Coronary artery (tissue), 2 donors: ENCODE measurements at places on chromosomes 13 and 19.

- DNase-seq = no peak
These were observed 2.4 kb downstream of the ELAVL3 start for GRCh38 chr19:11478167-11479089.

GRCh38 chr13:86684402-86684801 lies 885.2 kb upstream of the SLITRK6 start:
- DNase-seq = no peak

GRCh38 chr19:56678205-56678604 lies 6.6 kb upstream of the ZNF835 start:
- DNase-seq = no peak

GRCh38 chr13:23695711-23696464 lies 125.7 kb downstream of the TNFRSF19 start:
- DNase-seq = no peak

GRCh38 chr13:70505809-70506208 lies 397.6 kb upstream of the KLHL1 start:
- DNase-seq = no peak

DNA sequence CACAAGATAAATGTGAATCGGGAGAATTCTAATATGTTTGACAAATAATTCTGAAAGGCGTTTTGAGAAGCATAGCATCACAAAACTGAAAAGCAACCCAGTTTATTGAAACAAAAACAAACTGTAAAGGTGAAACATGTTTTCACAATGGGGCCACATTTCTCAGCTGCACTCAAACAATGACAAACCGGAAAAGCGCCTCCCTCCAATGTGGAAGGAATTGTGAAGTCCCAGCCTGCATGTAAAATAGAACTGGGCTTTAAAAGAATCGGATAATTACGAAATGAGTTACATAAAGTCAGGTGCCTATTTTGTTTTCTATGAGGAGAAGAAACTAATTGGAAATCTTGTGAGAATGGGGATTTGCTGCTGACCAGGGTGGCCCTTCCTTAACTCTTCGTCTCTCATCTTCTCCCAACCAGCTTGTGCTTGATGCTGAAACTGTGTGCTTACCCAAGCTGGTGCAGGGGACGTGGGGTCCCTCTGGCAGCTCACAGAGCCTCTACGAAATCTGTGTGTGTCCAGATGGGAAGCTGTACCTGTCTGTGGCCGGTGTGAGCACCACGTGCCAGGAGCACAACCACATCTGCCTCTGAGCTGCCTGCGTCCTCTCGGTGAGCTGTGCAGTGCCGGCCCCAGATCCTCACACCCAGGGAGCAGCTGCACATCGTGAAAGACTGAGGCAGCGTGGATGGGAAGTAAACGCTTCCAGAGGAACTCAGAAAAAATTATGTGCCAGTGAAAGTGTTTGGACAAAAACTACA lies 109.4 kb downstream of the SACS start:
- no peak for DNase-seq

DNA sequence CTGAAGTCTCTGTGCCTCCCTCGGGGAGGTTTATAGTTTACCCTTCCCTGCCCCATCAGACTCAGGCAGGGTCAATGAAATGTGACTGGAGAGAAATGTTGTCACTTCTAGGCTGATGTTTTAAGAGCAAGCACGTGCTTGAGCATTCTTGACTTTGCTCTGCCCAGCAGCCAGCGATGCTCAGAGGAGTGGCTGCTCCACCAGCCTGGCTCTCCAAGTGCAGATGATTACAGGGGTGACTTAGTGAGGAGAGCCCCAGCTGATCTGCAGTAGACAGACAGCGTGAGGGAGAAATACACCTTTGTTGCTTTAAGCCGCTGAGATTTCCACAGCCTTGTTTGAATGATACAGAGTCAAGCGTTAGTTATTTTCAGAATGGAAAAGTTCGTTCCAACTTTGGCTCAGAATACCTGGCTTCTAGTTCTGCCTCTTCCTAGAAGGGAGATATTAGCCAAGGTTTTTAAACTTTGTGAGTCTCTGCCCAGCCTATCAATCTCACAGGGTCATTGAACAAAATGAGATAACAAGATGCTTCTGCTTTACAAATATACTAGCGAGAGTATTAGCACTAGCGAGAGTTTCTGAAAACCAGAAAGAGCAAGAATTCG lies 143.6 kb downstream of the OXGR1 start:
- no peak for DNase-seq

GRCh38 chr19:36604656-36605100 lies 435 bp upstream of the ZNF382 start:
- peak; percentile 77 for DNase-seq

GRCh38 chr19:50300814-50301606 lies 28.2 kb downstream of the KCNC3 start:
- no peak for DNase-seq

- no peak for DNase-seq
These were observed 1159.1 kb downstream of the PCDH9 start for GRCh38 chr13:66071029-66071428.

GRCh38 chr13:88014527-88014926 lies 343.4 kb downstream of the SLITRK5 start:
- no peak for DNase-seq

- peak; percentile 82 for DNase-seq
These were observed 1.6 kb downstream of the MEX3D start for GRCh38 chr19:1566392-1567115.

DNA sequence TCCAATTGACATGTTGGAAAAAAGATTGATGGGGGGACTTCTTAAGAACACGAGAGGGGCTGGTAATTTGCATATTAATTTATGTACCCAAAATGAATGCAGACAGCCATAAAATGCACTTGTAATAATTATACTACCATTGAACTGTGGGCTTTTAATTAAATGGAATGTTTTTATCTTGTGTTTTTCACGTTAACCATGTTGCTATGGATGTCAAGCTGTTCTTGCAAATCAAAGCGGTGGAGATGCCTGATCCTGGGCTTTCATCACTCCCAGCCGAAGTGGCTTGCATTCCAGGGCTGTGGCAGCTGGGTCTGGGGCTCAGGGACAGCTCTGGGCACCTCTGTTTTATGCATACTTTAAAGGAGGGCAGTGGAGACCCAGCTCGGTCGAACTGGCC lies 179.4 kb upstream of the TMTC4 start:
- DNase-seq = no peak

GRCh38 chr19:54203151-54203611 lies 2.5 kb downstream of the RPS9 start:
- DNase-seq = no peak

GRCh38 chr13:78595495-78596398 lies 7.6 kb downstream of the POU4F1 start:
- DNase-seq = no peak

DNA sequence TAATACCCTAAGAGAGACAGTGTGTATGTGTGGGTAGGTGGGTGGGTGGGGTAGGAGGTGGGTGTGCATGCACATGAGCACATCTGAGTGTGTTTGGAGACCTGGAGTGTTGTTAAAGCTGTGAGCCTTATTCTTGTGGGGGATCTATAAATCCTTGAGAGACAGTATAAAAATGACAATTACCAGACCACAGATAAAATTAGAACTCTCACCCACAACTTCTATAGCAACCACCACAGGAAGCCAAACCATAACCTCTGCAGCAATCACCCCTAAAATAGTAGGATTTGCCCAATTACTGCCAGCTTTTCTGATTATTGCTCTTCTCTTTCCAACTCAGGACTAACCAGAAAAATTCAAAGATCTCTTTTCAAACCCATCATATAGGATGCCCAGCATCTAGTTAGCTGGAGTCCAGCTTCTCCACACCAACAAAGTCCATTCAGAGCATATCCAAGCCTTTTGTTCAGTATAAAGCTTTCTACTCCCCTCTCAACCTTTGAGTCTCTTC lies 93.4 kb upstream of the SLITRK1 start:
- DNase-seq = no peak

GRCh38 chr13:47875201-47875600 lies 125.9 kb downstream of the SUCLA2 start:
- DNase-seq = no peak

- peak; percentile 92 for DNase-seq
These were observed at the start of gene TBXA2R for GRCh38 chr19:3606690-3607289. Gene TBXA2R, minus strand, starts transcription at chr19:3606875. Its CDS starts 6,241 bp downstream, at chr19:3600634.

DNA sequence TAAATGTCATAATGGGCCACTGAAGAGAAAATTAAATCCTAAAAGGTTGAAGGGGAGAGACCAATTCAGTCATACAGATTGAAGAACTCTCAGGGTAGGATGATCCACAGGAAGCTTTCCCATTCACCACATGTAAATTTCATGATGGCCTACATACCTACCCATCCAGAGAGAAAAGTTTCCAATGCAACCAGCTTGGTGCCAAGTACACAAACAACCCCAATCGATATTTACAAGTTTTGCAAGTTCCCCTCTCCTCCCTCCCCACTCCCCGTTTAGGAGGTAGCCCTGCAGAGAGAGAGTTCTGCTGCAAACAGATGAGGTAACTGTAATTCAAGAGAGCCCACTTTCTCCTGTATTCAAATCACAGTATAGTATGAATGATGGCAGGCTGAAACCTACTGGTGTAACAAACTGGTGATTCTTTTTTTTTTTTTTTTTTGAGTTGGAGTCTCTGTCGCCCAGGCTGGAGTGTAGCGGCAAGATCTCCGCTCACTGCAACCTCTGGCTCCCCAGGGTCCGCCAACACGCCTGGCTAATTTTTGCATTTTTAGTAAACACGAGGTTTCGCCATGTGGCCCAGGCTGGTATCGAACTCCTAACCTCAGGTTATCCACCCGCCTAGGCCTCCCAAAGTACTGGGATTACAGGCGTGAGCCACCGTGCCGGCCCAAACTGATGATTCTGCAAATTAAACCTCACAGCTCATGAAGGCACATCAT lies 14.4 kb downstream of the FOXO1 start:
- no peak for DNase-seq

DNA sequence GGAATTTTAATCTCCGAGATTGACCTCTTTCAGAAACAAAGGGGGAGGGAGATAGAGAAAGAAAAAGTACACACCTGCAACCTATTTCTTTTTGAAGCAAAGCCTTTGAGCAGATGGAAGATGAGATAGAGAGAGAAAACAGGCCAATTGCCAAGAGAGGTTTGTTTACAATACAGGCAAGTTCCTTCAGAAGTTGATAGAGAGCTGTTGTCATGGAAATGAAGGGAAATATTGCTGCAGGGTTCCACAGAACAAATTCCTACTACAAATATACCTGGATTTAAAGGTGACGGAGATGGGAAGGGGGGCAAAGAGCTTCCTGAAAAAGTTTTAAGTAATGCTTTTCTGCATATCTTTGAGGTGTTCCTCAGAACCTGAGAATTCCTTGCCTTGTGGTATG lies 388.4 kb downstream of the NDFIP2 start:
- DNase-seq = no peak

GRCh38 chr13:102582256-102582655 lies 14.5 kb upstream of the TPP2 start:
- DNase-seq = no peak

DNA sequence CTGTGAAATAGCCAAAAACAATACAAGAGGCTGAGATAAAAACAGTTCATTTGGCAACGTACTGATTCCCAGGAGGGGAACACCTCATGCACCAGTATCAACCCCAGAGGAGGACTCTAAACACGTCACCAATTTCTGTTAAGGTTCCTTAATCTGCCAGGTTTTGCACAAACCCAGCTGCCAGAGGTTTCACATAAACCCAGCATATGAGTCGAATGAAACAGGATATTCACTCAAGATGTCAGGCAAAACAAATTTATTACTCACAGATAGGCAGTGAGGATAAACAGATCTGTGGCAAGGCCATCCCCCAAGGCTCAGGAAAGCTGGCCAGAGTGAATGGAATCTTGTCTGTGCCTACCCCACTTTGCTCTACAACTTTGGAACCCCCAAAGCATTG lies 210.9 kb downstream of the GPC5 start:
- DNase-seq = no peak

- no peak for DNase-seq
These were observed 15.7 kb downstream of the FEM1A start for GRCh38 chr19:4807188-4807587.

GRCh38 chr19:38267761-38268483 lies 3.5 kb downstream of the SPINT2 start:
- DNase-seq = no peak

DNA sequence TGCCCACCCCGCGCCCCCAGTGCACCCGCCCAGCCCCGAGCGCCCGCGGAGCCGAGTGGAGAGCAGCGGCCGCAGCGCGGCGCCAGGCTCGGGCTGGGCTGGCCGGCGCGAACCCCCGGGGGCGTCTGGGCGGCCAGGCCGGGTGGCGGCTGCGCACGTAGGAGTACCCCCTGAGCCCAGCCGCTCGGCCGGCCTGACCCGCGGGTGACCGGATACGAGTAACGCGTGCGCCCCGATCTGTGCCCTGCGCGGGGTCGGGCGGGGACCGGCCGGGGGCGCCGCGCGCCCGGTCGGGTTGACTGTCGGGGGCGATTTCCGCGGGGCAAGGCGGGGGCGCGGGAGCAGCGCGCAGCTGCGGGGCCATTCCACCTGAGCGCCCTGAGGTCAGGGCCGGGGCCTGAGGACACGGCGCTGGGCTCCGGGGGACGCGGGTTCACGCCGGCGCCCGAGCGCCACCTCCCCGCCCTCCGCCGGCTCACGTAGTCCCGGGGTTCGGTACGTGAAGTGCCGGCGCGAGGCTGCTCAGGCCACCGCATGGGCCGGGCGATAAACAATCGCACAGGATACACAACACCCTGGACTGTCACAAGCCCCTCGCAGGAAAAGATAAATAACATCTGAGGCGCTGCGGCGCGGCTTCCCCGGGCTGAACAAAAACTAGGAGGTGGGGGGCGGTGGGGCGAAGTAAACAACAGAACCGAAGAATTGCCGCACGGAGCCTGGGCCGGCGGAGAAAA lies 37.6 kb upstream of the FLT1 start:
- DNase-seq = no peak

DNA sequence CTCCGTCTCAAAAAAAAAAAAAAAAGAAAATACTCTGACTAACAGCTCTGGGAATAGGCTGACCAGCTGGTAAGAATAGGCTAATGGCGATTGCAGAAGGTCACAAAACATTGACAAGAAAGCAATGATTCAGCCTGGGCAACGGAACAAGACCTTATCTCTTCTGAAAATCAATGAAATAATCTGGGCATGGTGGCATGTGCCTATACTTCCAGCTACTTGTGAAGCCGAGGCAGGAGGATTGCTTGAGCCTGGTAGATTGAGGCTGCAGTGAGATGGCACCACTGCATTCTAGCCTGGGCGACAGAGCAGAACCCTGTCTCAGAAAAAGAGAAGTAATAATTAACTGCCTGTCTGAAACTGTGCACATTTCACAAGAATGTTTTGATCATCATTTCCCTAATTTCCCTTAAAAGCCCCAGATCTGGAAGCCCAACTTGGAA lies 18.8 kb upstream of the MTRF1 start:
- no peak for DNase-seq
